ENCODE measurements at places on chromosomes 6 and 20.

DNA sequence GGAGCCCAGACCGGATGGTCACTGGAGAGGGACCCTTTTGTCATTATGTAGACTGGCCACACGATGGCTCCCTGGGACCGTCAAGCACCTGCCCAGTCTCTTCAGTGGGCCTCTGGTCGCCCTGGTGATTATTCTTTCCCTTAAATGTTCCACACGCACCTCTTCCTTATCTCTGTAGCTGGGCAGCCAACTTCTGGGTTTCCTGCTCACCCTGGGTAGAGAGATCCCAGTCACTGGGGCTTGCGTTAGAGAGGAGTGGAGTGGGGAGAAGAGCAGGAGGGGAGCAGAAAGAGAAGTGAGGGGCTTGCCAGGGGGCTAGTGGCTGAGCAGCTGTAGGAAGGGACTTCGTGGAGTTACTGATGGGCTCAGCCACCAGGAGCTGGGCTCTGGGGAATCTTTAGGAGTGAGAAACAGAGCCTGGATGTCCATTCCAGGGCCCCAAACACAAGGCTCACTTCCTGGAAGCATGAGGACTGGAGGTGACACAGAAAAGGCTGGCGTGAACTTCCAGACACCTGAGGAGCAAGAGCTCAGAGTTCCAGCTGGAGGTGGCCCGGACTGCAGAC lies 150.1 kb downstream of the DHX35 start:
- peak; percentile 7 for DNase-seq

DNA sequence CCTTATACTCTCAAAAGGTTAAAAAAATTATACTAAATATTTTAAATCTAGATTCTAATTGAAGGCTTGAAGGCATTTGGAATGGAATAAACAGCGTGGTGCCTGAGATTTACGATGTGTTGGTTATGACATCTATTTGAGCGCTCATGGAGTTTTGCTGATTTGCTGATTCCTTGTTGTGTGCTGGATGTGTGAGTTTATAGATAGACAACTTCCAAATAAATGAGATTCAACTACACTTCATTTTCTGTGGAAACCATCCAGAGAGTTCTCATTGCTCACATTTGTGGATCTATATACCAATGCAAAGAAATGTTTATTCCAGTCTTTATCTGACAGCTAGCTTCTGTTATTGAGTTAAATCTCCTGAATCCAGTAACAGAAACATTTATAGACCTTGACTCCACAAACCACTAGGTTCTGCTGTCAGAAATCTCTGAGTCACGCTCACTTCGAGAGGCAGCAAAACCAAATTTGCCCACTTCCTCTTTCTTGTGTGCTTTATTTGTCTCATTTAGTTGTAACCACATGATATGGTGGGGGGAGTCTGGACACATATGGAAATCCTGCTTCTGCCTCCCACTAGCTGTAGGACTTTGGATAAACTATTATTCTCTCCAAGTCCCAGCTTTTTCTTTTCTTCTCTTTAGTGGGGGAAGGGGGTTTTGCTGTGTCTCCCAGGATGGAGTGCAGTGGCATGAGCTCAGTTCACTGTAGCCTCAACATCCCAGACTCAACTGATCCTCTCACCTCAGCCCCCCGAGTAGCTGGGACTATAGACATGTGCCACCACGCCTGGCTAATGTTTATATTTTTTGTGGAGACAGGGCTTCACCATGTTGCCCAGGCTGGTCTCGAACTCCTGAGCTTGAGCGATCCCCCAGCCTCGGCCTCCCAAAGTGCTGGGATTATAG lies 54.5 kb downstream of the IPCEF1 start:
- DNase-seq: peak; percentile 92

DNA sequence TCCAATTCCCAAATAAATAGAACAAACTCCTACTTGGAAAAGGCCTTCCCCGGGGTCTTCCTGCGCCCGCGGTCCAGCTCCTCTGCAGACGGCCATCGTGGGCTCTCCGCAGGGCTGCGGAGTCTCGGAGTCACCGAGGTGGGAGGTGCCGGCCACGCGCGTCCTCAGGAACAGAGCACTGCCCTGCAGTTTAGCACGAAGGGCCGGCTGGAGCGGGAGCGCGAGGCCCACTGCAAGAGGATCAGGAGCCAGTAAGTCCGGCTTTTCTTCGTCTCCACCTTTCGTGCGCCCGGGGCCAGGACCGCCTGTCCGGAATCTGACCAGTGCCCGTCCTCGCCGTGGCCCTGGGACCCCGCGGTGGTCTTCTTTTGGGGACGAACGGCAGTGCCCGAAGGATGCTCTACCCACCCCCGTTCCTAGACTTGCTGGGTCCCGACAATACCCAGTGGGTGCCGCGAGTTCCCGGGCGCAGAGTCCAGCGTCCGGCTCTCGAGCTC lies 1.4 kb downstream of the BHLHE23 start:
- DNase-seq: no peak

DNA sequence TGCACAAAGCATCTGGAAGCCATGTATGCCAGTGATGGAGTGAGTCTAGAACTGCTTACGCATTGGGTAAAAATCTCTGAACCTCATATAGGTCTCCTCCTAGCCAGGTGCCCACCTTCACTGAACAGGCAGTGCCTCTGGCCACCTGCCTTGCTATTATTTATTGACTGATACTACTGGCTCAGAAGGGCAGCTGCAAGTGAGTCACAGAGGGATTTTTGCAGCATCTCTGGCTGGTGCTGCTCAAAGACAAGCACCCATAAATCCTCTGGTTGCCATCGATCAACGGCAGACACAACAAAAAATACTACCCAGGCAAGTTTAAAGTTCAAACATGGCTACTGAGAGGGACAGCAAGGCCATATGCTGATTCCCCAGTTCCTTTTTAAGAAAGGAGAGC lies 279.4 kb downstream of the UBE3D start:
- DNase-seq: no peak

GRCh38 chr20:51510936-51511605 lies 31.4 kb downstream of the NFATC2 start:
- no peak for DNase-seq

GRCh38 chr6:1860756-1861348 lies 251.1 kb downstream of the FOXC1 start:
- DNase-seq: no peak

DNA sequence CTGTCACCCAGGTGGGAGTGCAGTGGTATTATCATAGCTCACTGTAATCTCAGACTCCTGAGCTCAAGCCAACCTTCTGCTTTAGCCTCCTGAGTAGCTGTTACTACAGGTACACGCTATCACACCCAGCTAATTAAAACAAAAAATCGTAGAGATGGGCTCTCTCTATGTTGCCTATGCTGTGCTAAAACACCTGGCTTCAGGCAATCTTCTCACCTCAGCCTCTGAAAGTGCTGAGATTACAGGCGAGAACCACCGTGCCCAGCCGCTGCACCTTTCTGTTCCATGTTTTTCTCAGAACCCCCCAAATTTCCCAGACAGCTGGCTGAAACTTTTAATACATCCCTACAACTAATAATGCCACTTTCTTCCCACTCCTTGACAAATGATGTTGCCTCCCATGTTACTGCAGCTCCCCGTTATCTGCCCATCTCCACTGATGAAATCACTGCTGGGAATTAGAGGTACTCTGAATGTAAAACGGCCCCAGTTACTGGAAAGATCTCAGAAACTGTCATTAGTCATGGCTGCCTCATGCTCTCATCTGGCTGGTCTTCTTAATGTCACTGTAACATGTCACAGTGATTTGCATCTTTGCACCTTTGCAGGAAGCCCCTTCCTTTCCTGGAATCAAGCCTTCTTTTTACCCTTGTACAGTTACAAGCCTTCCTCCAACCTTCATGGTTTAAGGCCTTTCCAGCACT lies 697.5 kb downstream of the PRKN start:
- DNase-seq: no peak

DNA sequence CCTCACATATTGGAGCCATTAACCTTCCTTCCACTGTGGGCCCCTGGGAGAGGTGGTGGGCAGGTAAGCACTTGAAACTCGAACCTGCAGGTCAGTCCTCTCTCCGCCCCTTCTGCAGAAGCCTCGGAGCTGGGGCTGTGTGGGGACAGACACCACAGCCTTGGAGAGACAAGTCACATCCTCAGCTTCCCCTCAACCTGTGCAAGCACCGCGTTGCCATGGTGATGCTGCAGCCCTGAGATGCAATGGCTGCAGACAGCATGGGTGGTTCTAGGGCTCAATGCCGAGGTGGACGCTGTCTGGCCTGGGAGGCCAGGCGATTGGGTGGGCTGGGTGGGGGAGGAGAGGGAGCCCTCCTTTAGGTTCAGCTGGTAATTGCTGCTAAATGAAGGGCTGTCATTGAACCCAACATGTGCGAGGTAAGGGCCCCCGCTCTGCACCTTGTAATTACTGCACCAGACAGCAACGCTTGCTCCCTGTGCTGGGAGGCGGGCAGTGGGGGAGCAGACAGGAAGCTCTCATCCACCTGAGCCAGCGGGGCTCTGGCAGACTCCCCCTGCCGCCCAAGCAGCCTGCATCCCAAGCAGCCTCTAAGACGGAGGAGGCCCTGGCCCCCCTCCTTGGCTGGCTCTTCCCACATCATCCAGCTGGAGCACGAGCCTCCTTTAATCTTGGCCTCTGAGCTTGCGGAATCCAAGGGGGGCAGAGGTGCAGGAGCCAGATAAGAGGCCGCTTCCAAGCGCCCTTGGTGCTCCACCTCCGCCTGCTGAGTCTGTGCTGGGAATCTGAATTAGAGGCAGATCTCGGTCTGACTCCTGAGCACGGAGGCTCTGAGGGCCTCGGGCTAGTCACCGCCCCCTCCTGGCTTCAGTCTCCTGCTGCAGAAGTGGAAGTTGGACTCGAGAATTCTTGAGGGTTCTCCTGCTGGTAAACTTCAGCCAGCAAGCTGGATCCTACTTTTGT lies 39.8 kb upstream of the CDH22 start:
- no peak for DNase-seq

DNA sequence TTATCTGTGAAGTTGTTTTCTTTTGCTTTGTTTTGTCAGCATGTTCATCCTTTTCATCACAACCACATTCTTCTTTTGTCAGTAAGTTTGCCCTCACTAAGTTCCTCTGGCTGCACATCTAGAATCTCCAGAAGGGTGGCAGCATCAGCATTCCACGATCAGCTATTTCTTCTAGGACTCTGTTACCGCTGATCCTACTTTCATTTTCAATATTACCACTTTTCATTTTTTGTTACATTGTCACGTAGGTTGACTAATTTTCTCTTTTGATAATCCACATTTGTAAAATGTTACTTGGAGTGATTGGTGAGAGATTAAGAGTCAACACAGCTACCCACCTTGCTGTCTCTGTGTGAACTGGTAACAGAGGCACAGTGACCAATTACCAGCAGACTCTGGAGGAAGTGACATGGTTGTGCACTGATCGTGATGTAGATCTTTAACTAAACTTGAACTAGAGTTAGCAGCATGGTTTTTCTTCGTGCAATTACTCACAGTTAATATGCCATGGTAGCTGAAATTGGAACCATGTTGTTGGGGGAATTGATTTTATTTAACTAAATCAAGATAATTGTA lies 307.9 kb upstream of the SLC35B3 start:
- peak; percentile 39 for DNase-seq

- DNase-seq: no peak
Measured at GRCh38 chr6:5778317-5778857, 228.3 kb downstream of the NRN1 start.

All from Daoy (cell line).